ENCODE measurements at places on chromosomes 1 and 21. TPM values are rescaled to one million over a fixed set of nuclear protein-coding genes. Genes with fewer than 3 reads are reported as not detected.

GRCh38 chr1:61498342-61498741, 226.6 kb downstream of the TM2D1 start:
- H3K4me1 ChIP-seq, result no peaks in the 10 kb centered on the region
- no peak overlapping the region for H3K4me3 ChIP-seq

DNA sequence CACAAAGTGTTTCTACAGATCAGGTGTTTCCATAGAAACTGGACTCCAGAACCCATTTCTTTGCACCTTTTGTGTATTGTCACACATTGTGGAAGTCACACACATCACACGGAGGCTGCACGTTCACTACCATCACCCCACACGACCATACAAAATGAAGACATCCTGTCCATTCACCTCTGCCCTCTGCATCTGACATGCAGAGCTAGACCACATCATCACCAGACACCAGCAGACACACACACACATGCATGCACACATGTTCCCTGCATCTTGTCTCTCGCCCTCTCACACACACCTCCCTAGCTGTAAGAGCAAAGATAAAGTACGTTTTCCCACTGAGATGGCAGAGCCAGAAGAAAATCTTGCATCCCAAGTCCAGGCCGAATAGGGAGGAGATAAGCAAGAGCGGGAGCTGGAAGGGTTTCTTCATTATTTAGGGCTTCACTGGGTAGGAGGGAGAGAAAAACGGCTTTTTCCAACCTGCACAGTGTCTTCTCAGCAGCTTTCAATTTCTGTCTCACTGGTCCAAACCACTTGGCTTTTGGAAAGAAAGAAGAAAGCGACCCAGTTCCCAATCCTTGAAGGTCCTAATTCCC, 709 bp downstream of the PRELP start:
- H3K27ac ChIP-seq, result peak overlapping the region; percentile 76
- H3K4me1 ChIP-seq, result peaks cover 13% of the 10 kb centered on the region
- no peak for DNase-seq
- H3K36me3 ChIP-seq, result no peaks in the 10 kb centered on the region
- H3K4me3 ChIP-seq, result peak overlapping the region; percentile 46

GRCh38 chr1:43052322-43052721, 93.7 kb upstream of the SLC2A1 start:
- peaks cover 6% of the 10 kb centered on the region for H3K4me1 ChIP-seq
- H3K36me3 ChIP-seq, result no peaks in the 10 kb centered on the region
- no peaks in the 10 kb centered on the region for H3K27me3 ChIP-seq
- H3K27ac ChIP-seq, result no peak overlapping the region
- DNase-seq, result no peak
- no peak overlapping the region for H3K4me3 ChIP-seq

DNA sequence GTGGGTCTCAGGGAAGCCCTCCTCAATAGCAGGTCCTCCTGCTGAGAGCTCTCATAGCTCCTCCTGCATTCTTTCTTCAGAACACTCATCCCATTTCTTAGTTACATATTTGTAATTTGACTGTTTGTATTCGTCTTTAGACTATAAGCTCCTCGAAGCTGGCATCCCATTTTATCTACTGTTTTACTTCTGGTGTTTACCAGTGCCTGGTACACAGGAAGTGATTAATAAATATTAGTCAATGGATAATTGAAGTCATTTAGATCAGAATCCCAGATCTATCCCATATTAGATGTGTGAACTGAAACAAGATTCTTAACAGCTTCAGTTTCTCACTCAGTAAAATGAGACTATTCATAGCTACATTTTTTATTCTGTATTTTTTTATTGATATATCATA, 88.7 kb downstream of the PLPP3 start:
- H3K36me3 ChIP-seq, result peaks cover 20% of the 10 kb centered on the region
- no peak for DNase-seq
- H3K27ac ChIP-seq, result no peak overlapping the region

GRCh38 chr21:35581640-35582039, 478.7 kb downstream of the SETD4 start:
- no peaks in the 10 kb centered on the region for H3K36me3 ChIP-seq
- peaks cover 4% of the 10 kb centered on the region for H3K4me1 ChIP-seq
- no peak overlapping the region for H3K4me3 ChIP-seq
- H3K27ac ChIP-seq, result no peak overlapping the region
- no peak for DNase-seq
- no peaks in the 10 kb centered on the region for H3K27me3 ChIP-seq

- no peaks in the 10 kb centered on the region for H3K36me3 ChIP-seq
- DNase-seq, result no peak
- no peak overlapping the region for H3K27ac ChIP-seq
- H3K27me3 ChIP-seq, result peaks cover 27% of the 10 kb centered on the region
- peaks cover 2% of the 10 kb centered on the region for H3K4me1 ChIP-seq
- H3K4me3 ChIP-seq, result peak overlapping the region; percentile 38
Observed at GRCh38 chr1:32871364-32872191, 866 bp upstream of the FNDC5 start.

DNA sequence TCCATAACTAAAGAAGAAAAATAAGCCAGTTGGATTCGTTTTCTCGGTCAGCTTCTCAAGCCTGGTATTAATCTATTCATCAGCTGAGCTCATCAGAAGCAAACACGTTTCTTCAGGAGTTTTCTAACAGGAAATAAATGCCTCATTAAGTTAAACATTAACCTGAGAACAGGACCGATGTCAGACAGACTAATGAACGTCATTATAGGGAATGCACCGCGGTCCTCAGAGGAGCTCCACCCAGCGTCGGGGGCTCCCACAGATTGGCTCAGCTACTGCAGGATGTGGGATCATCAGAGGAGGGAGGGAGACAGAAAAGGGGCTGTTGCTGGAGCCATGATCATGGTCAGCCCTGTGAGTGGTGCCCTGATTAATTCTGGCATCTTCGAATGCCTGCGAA, 615.4 kb downstream of the PTPRU start:
- DNase-seq, result no peak
- H3K36me3 ChIP-seq, result no peaks in the 10 kb centered on the region

Gene NUP210L
- 2.1 TPM for total RNA-seq

Gene CD53
- 171 TPM for total RNA-seq
